Adipocyte (in vitro differentiated cells): ENCODE measurements at places on chromosomes 2 and 18.
A peak's percentile ranks its signal among the peaks of the same experiment; 100 is the strongest.

- DNase-seq, result no peak
These were observed 79.7 kb upstream of the ACKR3 start for GRCh38 chr2:236489895-236490404.

DNA sequence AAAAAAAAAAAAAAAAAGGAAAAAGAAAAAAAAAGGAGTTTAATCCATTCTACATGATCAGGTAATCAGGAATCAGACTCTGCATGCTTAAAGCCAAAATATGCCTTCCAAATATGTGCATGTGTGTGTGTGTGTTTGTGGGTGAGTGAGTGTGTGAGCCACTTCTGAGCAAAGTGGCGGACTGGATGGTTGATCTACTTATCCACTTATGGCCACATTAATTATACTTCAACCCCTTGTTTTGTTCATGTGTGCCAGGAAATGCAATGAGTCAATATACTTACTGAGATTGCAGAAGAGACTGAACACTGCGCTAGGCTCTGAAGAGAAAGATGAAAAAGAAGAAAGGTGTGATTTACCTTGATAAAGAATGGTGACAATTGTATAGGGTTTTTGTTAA lies 586.5 kb upstream of the NXPH2 start:
- no peak for DNase-seq

GRCh38 chr2:224343226-224343625 lies 58.7 kb downstream of the FAM124B start:
- DNase-seq, result no peak

DNA sequence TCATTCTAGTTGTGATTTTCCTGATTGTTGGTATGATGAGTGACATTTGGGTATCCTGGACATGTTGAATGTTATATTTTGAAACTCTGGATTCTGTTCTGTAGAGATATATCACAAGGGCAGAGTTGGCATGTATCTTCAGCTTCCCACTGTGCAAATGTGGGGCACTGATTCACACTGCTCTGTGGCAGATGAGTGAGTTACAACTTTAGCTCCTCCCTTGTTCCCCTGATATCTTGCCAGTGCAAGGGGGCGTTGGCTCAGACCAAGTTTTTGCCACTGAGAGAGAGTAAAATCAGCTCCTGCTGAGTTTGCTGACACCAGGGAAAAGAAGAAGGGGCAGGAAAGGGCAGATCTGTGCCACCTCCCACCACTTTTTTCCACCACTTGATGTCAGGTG lies 199.6 kb upstream of the MMADHC start:
- no peak for DNase-seq

DNA sequence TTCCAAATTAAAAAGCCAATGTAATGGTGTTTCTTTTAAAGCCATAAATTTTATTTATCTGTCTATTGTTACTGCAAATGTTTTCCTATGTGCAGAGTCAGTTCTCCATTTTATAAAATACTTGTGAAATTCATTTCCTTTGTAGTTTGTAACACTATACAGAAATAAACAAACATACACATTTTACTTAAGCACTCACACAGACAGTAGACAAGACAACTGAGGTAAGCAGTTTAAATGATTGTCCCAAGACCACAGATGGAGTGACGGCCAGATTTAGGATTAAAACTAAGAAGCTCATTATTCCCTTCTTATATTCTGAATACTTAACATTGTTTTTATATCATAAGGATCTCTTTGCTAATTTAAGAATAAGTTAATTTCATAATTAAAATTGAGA lies 100.9 kb downstream of the BAZ2B start:
- no peak for DNase-seq

DNA sequence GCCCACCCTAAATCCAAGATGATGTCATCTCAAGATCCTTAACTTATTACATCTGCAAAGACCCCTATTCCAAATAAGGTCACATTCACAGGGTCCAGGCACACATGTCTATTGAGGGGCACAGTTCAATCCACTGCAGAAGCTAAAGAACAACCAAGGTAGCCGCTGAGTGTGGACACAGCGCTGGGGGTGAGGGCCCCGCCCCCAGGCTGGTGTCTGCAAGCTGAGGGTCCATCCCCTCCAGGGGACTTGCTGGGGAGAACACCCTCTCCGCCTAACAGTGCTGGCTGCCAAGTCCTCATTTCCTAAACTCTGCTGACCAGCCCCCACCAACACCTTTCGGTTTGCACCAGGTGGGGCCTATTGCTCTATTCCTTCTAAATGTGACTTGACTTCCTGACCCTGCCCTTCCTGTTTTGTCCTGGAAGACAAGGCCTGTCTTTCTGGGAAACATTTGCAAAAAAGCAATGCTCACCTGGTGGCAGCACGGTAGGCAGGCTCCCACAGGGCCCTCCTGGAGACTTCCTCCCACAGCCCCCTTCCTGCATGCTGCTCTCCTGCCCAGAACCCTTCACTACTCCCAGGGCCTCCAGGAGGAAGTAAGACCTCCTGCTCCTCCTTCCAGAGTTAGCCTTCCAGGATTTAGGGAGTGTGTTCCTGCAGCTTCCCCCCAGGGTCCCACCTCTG lies 24.4 kb upstream of the TEX44 start:
- no peak for DNase-seq

DNA sequence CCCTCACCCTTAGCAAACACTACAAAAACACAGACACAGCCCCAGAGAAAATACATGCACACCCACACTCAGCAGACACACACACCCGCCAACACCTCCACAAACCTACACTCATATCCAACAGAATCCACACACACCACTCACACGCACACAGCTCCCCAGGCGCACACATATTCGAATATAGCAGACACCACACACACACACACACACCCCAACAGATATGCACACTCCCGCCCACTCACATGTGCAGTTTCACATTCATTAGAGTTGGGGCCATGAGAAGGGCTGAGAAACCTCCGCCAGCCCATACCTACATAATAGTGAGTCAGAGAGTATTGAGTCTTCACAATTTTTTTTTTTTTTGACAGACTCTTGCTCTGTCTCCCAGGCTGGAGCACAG lies 29.4 kb upstream of the NOTO start:
- DNase-seq, result peak; percentile 10

- peak; percentile 74 for DNase-seq
These were observed 50.6 kb upstream of the NEMP2 start for GRCh38 chr2:190584980-190585661.

GRCh38 chr2:120660771-120661459 lies 74.8 kb upstream of the GLI2 start:
- no peak for DNase-seq

GRCh38 chr2:60963190-60963589 lies 54.3 kb upstream of the PEX13 start:
- DNase-seq, result no peak

GRCh38 chr2:8456151-8457091 lies 225.4 kb upstream of the ID2 start:
- DNase-seq, result no peak

DNA sequence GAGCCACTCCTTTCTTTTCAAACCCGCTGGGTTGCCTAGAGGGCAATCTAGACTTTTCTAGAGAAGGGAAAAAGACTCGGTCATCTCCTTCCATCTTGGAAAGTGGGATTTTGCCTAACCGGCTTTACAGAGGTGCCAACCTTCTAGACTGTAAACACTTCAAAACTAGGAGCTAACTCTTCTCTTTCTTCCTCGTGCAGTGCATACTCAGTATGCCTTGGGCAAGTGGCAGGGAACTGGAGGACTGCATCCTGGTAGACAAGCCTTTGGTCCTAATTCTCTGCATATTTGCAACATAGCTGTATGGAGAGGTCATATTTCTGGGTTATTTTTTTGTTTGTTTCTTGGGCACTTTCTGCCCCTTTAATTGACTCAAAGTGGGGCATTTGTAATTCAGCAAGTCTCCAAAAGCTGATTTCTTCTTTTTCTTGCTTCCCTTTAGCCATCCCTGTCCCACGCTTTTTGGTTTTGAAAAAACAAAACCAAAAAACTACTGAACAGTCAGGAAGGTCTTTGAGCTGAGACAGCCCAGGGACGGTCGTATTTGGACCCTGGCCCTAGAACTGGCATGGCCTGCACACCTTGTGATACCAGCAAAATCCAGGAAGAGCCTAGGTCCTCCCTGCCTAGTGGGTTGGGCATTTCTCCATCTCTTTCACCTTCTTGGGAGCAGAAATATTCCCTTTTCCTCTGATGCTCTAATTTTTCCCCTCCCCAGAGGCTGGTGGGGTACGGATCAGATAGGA lies 5.8 kb upstream of the GATA6 start:
- DNase-seq, result no peak

DNA sequence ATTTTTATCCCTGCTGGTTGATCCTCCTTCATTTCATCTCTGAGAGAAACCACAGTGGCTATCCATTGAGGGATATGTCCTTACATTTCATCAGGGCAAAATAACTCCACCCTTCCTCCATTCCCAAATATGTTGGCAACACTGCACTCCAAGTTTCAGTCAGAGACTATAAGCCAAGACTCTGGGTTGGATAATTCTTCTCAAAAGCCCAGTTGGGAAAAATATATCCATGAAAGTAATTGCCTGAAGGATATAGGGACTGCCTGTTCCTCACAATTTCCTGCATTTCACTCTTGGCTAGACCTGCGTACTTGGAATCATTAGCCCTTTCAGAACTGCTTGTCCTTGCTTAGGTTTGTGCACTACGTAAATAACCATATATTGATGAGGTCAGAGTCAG lies 27.9 kb upstream of the EPB41L3 start:
- peak; percentile 3 for DNase-seq

- DNase-seq, result no peak
These were observed 462.5 kb upstream of the FSHR start for GRCh38 chr2:49616800-49617199.

DNA sequence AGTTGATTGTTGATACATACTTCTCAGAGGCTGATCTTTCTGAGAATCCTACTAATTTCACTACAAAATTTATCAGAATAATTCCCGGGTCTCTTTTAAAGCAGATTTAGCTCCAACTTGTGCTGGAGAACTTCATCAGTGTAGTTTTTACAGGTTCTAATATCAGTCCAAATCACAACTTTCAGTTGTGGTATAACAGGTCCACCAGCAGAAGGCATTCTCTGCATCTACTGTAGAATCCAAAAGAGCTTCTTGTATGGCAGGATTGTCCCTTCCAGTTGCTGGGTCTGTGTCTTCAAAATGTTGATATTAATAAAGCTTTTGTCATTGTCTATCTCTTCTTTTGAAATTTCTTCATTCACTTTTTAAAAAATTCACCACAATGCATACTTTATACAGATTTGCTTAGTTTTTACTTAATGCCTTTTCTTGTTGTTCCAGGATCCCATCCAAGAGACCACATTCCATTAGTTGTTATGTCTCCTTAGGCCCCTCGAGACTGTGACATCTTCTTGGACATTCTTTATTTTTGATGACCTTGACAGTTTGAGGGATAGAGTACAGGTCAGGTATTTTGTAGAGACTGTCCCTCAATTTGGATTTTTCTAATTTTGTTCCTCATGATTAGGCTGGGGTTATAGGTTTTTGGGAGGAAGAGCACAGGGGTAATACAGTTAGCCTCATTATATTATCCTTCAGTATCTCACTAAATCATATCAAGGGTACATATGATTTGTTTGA lies 490.5 kb upstream of the MEX3C start:
- no peak for DNase-seq

DNA sequence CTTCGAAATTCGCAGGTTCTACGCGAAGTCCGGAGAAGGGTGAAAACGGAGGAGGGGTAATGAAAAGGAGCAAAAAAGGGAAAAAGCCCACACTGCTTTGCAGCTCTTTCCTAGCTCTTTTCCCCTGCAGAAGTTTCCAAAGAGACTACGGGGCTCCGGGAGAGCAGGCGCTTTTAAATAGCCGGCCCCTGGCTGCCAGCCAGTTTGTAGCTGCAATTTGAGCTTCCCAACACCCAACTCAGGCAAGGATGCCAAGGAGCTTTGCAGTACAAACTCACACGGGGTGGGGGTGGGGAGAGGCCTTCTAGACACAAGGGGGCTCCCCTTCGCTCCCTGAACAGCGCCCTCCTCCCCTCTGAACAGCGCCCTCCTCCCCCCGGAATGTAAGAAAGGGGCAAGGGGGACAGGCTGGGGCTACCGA lies at the start of gene IGFBP5:
IGFBP5 (minus strand) TSS at position 149 of the 421 bp plus-strand sequence. CDS start 774 bp downstream, outside the sequence.
- DNase-seq, result peak; percentile 96

DNA sequence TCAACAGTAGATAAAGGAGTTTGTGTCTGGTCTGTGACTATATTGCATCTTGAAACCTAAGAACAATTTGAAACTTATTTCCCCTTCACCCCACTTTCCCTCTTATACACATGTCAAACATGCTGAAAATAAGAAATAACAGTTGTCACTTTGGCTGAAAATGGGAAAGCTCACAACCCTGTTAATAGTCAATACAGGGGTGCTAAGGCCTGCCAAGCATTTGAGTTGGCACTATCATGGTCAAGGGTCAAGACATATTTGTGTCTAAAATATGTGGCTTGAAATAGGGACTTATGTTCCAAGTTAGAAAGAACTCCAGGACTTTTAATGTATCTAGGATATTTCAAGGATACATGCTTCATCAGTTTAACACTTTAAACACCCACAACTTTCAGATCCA lies 20.6 kb downstream of the PAIP2B start:
- no peak for DNase-seq

DNA sequence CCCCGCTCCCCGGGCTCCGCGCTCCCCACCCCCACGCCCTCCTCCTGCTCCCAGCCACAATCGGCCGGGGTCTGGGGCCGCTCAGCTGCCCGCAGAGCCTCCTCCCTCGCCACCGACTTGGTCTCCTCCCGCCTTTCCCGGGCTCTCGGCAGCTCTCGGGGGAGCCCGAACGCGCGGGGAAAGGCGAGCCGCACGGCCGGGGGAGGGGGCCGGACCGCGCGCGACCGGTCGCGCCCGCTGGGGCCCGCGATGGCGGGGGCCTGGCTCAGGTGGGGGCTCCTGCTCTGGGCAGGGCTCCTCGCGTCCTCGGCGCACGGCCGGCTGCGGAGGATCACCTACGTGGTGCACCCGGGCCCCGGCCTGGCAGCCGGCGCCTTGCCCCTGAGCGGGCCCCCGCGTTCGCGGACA lies 327 bp downstream of the LTBP1 start:
- DNase-seq, result peak; percentile 56

DNA sequence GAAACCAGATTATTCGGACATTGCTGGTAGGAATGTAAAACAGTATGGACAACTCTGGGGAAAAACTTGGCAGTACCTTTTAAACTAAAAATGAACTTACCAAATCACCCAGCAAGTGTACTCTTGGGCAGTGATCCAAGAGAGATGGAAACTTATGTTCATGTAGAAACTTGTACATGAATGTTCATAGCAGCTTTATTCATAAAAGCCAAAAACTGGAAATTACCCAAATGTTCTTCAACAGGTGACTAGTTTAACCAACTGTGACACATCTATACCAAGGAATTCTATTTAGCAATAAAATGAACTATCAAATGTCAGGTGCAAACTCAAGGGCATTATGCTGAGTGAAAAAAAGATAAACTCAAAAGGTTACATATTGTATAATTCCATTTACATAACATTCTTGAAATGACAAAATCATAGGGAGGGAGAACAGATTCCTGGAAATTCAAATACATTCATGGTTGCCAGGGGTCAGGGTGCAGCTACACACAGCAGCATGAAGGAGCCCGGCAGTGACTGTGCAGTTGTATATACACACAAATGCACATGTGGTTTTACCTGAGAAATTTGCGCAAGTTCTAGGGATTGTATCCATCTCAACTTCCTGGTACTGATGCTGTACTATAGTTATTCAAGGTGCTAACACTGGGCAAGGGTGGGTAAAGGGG lies 3.5 kb upstream of the RNU4ATAC start:
- peak; percentile 77 for DNase-seq

GRCh38 chr2:174059884-174060244 lies 94.7 kb upstream of the SP3 start:
- peak; percentile 31 for DNase-seq
